Stimulated activated CD8-positive, alpha-beta memory T cell treated with anti-CD3 and anti-CD28 coated beads, Interleukin-7, amount 100 ng/mL, for 1 hour (primary cell): ENCODE measurements at places on chromosomes 2 and 18.

DNA sequence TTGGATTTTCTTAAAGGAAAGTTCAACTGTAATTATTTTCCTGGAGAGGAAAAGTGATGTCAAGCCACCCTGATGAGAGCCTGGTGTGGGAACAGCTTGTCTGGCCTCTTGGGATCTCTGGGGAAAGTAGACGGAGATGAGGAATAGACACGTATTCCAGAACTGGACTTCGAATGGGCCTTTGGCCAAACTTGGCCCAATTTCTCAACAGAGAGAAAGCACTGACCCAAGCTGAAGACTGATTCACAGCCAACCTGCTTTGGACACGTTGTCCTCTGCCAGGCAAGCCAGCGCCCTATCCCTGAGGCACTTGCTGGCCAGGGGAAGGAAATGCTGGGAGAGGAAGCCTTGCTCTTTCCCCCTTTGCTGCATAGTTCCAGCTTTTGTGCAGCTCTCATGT, 70.8 kb upstream of the CTAGE1 start:
- DNase-seq: no peak

DNA sequence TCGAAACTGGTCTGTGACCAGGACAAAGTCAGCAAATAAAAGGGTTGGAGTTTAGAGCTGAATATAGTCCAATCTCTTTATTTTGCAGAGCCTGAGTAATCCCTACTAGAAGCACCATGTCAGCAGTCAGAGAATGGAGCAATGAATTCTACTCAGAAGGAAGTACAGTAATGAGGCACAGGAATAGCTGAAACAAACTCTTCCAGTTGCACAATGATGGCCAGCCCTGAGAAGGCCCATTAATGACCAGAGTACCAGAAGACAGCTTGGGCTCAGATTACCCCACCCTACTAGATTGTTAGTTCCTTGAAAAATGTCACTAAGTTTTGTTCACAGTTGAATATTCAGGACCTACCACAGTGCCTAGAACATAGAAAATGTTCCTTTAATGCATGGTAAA, 40.3 kb upstream of the SCG2 start:
- DNase-seq: no peak

- DNase-seq: no peak
Observed at GRCh38 chr2:163369111-163369510, 366.7 kb downstream of the FIGN start.

- DNase-seq: no peak
Observed at GRCh38 chr2:129565551-129566109, 413.8 kb upstream of the RAB6C start.

DNA sequence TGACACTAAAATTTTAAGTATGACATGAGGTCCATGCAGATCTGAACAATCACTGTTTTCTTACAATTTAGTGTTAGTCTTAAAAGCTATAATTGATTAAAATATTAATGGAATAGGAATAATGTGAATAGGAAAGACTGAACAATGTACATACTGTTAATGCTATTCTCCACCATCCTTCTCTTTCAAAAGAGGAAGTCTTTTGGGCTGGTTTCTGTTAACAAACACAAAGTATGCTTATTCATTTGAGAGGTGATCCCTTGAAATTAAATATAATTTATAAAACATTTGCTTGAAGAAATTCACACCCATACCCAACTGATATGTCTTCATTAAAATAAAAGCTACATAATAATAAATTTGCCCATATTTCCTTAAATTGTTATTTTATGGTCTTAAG, 2.3 kb downstream of the STPG4 start:
- no peak for DNase-seq

- no peak for DNase-seq
Observed at GRCh38 chr2:230751062-230751461, 38.4 kb downstream of the CAB39 start.

DNA sequence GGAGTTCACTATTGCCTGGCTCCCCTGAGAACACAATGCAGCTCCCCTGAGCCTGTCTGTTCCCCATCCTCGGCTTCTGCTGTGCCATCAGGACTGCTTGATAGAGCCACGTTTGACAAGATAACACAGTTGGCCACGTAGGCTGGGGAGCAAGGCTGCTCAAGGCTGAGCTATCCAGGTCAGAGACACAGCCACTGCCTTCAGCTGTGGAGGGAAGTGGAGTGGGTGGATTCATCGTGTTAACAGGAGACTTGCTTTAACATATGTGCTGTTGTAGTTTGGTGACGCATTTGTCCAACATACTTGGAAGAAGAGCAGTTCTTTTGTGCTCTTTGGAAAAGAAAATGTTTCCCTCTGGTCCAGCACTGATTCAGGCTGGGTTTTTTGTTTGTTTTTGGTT, 68.8 kb downstream of the WDSUB1 start:
- no peak for DNase-seq

GRCh38 chr2:41151746-41152145, 699.9 kb upstream of the SLC8A1 start:
- DNase-seq: no peak

GRCh38 chr2:2795438-2796091, 464.5 kb upstream of the MYT1L start:
- DNase-seq: no peak

DNA sequence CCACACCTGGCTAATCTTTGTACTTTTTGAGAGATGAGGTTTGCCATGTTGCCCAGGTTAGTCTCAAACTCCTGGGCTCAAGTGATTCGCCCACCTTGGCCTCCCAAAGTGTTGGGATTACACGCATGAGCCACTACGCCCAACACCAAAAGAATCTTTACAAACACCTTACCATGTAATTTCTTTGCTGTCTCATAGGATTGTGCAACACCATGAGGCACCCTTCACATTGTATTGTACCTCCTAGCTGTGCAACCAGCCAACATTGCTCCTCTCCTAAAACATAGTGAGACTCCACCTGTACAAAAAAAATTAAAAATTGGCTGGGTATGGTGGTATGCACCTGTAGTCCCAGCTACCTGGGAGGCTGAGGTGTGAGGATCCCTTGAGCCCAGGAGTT, 3.1 kb upstream of the MFSD6 start:
- DNase-seq: no peak

DNA sequence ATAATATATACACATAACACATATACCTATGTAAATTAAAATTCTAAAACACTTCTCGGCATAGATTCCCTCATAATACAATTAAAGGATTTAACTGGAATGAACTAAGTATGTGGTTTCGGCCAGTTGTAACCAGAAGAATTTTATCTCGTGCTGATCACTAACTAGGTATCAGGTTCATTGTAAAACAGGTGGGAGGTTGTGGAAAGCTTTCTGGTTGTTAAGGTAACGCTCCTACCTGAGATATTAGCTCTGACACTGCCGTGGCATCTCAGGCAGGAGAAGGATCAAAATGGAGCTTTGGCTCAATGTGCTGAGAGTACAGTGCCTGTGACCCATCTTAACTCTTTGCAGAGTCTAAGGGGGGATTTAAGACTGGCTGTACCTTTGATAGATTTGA, 42.5 kb downstream of the SLC9A2 start:
- no peak for DNase-seq

GRCh38 chr2:219396863-219397457, 9.2 kb upstream of the DNPEP start:
- DNase-seq: no peak

- DNase-seq: no peak
Observed at GRCh38 chr2:29981402-29981801, 60.0 kb upstream of the ALK start.

GRCh38 chr2:237884681-237885080, 25.3 kb downstream of the RAMP1 start:
- no peak for DNase-seq

DNA sequence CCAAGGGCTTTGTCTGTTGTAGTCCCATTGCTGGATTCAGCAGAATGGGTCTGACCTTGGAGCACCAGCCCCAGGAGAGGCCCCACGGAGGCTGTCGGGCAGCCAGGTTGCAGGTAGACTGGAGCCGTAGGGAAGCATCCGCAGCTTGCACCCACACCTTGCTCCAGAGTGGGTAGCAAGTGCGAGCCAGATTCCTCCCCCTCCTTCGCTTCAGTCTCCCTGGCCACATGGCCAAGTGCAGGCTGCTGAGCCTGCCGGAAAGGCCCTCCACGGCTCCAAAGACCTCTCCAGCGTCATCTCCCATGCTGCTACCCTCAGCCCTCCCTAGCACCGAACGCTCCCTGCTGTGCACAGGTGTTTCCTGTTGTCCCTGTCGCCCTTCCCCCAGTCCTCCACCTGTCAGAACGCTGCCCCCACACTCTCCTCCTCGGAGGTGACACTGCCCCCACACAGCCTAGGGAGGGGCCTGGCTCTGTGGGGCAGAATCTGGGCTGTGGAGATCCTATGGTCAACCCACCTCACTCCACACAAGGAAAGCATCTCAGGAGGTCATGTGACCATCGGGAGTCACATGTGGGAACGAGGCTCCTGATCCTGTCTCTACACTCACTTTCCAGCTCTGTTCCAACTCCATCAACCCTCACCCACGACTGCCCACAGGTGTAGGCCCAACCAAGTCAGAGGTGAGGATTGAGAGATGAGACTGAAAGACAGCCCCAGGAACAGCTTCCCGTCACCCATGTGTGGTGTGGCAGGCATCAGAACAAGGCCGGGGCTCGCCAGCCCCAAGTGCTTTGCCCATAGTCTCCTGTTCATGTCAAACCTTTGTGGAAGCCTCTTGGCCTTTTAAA, 8.3 kb downstream of the KCNF1 start:
- no peak for DNase-seq

DNA sequence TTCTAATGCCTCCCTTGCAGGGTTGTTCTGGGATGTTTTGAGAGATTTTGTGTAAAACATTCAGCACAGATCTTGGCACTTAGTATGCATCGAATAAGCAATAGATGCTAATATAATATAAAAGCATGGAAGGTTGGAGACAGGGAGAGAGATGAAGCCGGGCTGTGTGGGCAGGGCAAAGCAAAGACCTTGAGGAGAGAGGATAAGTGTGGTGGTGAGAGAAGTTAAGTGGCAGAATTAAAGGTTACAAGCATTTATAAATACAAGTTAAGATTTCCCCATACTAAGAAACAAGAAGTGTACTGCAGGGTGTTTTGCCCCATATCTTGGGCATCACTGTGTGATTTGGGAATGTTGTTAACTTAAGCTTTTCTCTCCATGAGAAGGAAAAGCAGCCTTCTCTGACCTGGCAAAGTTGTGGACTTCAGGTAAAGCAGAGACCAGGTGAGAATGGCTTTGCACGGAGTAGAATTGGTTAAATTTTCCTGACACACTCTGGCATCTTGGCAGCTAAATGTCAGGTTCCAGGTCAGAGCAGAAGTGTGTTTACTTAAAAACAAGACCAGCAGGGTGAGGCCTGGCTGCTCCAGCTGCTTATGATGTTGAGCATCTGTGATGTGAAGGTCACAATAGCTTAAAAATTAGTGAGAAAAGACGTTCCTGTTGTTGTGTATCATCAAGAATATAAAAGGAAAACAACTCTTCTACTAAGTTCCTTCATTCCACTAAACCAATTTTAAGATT, 288.5 kb upstream of the HNMT start:
- DNase-seq: no peak

GRCh38 chr2:67684991-67685390, 287.9 kb downstream of the ETAA1 start:
- DNase-seq: no peak

GRCh38 chr2:173997269-173997668, 32.1 kb upstream of the SP3 start:
- no peak for DNase-seq

- no peak for DNase-seq
Observed at GRCh38 chr18:27824841-27825681, 351.9 kb downstream of the CDH2 start.

DNA sequence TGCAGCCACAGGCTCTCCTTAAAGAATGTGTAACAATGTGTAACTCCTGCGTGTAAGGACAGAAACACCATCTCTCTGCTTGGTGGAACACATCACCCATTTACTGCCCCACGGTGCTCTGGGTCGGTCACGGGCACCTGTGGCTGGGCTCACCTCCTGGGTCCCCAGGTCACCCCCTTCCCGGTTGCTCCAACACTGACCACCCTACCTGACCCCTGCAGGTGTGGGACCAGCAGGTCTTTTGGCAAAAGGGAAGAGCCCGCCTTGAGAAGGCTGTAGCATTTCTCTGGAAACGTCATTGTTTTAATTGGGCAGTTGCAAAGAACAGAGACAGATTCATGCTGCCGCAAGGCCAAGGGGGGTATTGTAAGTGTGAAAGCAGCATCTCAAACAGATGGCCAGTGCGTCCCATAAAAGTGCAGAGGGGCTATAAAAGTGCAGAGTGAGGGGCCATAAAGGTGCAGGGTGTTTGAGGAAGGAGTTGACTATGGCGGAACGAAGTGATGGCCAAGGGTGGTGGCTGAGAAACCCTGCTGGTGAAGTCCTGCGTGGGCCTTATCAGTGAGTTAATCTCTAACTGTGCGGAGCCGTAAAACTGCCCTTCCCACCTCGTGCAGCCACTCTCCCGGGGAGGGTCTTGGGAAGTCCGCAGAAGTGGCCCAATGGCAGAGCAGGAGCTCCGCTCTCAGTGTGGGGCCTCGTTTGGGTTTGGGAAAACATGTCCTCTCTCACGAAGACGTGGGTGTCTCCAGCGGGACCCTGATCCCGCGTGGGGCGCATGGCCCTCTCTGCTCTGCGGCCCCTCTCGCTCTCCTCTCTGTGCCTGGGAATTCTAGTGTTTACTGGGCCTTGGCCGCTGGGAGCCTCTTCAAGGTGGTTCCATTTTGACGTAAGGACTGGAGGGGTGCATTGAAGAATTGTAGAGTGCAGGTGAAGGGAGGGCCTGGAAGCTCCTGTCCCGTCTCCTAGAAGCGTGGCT, 13.7 kb upstream of the NEU4 start:
- no peak for DNase-seq

DNA sequence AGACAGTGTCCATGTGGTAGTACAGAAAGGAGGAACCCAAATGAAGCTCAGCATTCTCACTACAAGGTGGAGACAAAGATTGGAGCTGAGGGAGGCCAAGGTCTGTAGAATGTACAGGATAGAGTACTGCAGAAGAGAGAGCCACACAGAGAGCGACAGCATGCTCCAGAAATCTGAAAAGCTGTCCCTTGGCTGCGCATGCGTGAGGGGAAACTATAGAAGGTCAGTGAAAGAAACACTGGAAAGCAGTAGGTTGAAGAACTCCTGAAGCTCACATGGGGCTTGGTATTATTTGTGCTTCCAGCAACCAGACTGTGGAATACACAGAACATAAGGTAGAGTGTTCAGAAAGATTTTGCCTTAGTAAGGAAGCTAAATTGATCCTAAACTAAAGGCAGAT, 142.5 kb downstream of the TXNL1 start:
- no peak for DNase-seq

DNA sequence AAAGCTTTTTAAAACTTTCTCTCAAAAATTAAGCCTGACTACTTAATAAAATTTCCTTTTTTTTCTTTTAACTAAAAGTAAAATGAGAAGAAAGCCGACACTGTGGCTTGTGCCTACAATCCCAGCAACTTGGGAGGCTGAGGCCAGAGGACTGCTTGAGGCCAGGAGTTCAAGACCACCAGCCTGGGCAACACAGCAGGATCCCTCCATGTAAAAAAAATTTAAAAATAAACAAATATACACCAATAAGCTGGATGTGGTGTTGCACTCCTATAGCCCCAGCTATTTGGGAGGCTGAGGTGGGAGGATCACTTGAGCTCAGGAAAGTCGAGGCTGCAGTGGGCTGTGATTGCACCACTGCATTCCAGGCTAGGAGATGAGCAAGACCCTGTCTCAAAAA, 37.4 kb downstream of the HNRNPLL start:
- no peak for DNase-seq
